ENCODE measurements at places on chromosomes 7 and 10.

GRCh38 chr10:124703778-124704427 lies 40.3 kb downstream of the FAM53B start:
- peak; percentile 47 for DNase-seq

DNA sequence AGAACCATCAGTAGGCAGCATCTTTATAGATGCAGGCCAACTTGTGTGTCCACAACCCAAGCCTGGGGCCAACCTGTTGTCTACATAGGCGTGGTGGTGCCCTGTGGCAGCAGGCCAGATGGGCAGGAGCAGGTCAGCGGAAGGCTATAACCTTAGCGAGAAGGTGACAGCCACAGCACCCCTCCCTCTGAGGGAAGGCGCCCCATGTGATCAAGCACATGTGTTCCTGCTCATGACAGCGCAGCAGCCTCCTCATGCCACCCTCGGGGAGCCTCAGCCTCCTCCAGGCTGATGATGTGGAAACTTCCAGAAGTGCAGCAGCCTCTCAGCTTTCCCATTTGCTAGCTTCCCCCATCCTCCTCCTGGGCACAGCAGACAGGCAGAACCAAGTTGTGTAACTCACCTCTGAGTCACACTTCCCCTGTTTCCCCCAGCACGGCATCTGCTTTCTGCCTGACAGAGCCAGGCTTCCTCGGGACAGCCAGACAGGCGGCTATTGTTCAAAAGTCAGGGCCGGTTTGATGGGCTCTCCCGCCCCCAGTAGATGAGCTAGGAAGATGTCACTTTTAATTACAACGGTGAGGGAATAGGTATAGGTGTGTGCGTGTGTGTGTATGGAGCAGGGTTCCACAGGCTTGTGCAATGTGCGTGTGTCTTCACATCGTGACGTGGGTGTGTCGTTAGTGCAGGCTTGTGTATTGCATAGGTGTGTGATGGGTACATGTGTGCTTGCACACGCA lies 312.0 kb upstream of the ZMIZ1 start:
- peak; percentile 60 for DNase-seq

DNA sequence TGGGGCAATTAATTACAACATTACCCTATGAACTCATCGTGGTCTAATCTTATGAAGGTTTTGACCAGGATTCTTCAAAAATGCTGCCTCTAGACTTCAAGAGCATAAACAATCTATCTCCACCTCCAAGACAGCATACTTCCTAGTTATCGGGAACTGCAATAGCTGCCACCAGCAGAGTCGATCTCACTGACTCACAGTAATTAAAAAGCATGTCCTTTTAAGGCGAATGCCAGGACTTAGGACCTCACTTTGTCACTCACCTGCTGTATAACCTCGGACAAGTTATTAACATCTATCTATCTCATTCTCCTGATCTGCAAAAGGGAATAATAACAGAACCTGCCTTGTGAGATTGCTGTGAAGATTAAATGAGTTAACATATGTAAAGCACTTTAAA lies 666.0 kb upstream of the COBL start:
- DNase-seq, result no peak

GRCh38 chr7:82699773-82700186 lies 256.2 kb upstream of the CACNA2D1 start:
- DNase-seq, result no peak

- DNase-seq, result no peak
Measured at GRCh38 chr10:100811752-100812750, 66.7 kb downstream of the PAX2 start.

Data from nucleus accumbens (tissue), 56 donors.